ENCODE measurements at places on chromosomes 1 and 21.

DNA sequence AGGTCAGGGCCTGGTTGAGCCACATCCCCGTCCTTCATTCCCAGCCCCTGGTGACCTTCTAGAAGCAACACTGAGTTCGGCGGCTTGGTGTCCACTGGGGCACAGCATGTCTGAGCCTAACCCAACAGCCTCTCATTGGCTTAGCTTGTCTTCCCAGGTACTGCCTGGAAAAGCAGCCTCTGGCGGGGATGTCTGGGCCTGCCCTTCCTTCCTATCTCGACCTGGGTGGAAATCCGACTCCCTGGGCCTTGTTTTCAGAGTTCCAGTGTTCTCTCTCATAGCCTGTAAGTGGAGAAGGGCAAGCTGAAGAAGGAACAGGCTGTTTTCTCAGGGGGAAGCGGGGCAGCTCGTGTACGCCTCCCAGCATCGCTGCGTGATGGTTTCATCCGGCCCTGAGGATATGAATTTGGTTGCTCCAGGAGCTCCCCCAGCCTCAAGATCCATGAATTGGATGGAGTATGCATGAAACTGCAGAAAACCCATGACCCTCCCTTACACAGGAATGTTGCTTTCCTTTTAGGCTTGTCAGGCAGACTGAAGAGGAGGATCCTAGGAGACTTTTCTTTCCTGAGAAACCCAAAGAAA is 116.5 kb upstream of the IRF2BP2 start:
- no peak for DNase-seq

DNA sequence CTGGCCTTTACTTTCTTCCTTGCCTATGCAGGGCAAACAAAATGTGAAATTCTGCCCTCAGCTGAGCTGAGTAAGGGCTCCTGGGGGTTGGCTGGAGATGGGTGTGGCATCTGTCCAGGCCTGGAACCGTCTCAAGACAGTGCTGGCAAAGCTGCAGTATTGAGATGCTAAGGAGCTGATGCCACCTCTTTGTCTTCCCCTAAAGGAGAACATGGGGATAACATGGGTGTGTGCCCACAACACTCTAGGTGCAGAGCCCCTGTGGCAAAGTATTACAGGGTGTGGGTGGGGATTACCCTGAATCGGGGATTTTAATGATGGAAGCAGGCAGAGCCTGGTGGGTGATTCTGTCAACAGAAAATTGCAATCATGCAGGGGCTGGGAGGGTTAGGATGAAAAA is 2.5 kb upstream of the ST3GAL3 start:
- DNase-seq: no peak

DNA sequence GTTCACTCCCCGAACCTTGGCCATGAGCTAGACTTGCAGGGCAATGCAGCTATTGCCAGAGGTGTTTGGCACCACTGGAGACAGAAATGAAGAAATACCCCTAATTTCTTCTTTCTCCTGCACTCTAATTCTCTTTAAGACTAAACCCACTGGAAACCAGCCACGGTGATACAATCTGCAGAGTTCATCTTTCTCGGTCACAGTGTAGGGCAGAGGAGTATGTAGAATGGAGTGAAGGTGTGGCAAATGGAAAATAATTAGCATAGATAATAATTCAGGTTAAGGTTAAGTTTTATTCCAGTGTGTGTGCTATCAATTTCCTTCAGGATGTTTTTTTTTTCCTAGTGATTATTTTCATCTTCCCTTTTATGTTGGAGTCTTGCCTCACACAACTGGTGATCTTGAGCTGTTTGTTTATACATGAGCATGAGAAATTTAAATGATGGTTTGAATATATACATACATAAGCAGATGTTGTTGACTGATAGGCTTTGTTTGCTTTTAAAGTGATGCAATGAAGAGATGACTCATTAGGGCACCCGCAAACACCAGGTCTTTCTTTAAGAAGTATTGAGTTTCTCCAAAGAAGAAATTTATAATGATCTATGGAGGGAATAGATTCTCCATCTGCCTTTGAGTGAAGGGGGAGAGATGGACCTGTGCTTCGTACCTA is 81.9 kb downstream of the SPATA17 start:
- DNase-seq: no peak

DNA sequence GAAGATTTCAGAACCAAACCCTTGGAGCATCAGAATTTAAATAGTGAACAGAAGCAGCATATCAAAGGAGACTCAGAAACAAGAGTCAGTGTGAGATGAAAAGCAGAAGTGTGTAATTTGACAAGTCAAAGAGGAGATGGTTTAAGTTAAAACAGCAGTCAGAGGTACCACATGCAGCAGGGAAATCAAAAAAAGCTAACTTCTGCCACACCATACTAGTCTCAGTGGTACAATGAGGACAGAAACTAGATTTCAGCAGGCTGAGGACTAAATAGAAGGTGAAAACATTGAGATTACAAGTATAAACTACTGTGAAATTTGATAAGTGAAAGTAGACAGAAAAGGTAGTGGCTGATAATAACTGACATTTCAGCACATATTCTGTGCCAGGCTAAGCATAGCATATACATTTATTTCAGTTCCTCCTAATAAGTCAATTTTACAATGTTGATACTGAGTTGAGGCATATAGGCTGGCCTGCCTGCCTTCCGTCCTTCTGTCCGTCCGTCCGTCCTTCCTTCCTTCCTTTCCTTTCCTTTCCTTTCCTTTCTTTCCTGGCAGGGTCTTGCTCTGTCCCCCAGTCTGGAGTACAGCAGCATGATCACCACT is 12.6 kb downstream of the SUCO start:
- DNase-seq: no peak

DNA sequence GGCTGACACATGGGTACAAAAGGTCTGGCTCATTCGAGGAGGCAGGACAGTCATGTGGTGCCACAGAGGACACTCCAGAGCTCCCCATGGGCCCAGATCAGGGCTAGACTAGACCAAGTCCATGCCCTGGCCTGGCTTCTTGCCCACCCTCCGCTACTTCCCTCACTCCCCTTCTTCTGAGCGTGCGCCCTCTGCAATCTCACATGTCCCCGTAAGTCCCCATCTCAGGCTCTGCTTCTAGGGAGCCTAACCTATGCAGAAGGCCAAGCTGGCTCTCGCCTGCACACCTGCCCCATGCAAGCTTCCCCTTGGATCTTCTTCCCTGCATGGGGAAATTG is 553.6 kb downstream of the PTPRU start:
- no peak for DNase-seq

- no peak for DNase-seq
Observed at GRCh38 chr21:17613242-17613676, 558 bp upstream of the BTG3 start.

DNA sequence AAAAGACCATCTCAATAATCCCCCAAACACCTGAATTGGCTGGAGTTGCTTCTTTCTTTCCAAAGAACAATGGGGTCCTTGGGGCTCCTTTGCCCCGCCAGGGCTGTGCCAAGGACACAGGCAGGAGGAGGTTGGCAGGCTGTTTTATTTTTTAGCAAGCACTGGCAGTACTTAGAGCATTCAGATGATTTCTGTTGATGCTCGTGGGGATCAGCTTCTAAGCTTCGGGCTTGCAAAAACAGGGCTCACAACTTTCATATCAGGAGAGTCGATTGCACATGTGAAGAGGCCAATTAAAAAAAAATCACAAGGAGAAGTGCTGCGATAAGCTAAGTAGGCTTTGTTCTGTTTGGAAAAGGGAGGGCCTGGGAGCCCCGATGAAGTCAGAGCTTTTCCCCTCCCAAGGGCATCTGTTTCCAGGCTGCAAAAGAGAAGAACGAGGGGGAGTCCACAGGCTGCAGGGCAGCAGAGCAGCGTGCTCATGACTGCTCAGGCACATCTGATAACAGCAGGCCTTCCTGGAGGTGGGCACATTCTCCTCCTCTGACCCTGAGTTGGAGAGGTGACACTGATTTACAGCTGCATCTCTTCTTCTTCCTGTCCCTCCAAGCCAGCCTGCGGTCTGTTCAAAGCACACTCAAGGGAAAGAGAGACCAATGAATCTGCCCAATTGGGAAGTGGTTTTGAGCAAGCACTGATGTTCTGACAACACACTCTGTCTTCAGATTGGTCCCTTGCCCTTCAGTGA is 27.3 kb upstream of the BCAR3 start:
- DNase-seq: no peak

DNA sequence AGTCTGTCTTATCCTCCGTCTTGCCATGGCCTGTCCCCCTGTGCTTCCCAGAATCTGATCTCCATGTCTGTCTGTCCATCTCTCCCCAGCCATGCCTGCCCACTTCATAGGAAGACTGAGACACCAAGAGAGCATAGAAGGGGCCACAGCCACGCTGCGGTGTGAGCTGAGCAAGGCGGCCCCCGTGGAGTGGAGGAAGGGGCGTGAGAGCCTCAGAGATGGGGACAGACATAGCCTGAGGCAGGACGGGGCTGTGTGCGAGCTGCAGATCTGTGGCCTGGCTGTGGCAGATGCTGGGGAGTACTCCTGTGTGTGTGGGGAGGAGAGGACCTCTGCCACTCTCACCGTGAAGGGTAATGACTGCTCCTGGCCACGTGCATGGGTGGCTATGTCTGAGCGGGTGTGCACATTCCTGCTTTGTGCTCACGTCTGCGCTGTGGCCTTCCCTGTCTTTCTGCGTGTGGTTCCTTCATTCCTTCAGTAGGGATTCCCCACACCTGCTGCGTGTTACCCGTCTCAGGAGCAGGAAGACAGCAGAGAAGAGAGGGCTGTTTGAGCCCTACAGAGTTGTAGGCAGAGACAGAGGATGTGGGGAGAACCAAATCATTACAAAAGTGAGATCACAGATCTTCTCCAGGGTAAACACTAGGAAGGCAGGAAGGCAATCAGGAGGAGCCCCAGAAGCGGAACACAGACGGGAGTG is 80.8 kb downstream of the OBSCN start:
- DNase-seq: no peak

Measured in CD4-positive, alpha-beta T cell treated with Interleukin-2 at 100 ng/mL for 4 hours (primary cell).